Fibroblast of villous mesenchyme (primary cell): ENCODE measurements at places on chromosomes 16 and 17. TPM values are rescaled to one million over a fixed set of nuclear protein-coding genes. Genes with fewer than 3 reads are reported as not detected.

The NPIPB9 gene
- total RNA-seq, result 3.9 TPM in 2 replicates

The MT1E gene
- 21.6 and 108 TPM in 2 replicates for total RNA-seq

The NTN1 gene
- under 0.01 TPM in 2 replicates for total RNA-seq

The RDM1 gene
- 0.32 and 0.43 TPM in 2 replicates for total RNA-seq

The AOC2 gene
- 0.43 and 0.64 TPM in 2 replicates for total RNA-seq

The ECI1 gene
- 40.2 and 50.9 TPM in 2 replicates for total RNA-seq

The UNC45B gene
- total RNA-seq, result not detected in 2 replicates

The BRIP1 gene
- 16.1 and 22.9 TPM in 2 replicates for total RNA-seq

The XPO6 gene
- total RNA-seq, result 105 and 111 TPM in 2 replicates

The GAA gene
- 15.1 and 24.5 TPM in 2 replicates for total RNA-seq

The CAPNS2 gene
- 1.3 and 2.6 TPM in 2 replicates for total RNA-seq

The KRTAP3-1 gene
- not detected in 2 replicates for total RNA-seq

The OTOP3 gene
- not detected in 2 replicates for total RNA-seq

The ESRP2 gene
- total RNA-seq, result under 0.01 and 0.86 TPM in 2 replicates

The PPL gene
- total RNA-seq, result 0.32 and 0.86 TPM in 2 replicates

The SLFN5 gene
- 65.1 and 67.8 TPM in 2 replicates for total RNA-seq

The NPIPB6 gene
- total RNA-seq, result not detected in 2 replicates

The MAPT gene
- total RNA-seq, result under 0.01 TPM in 1 of 2 replicates, not detected in the other

The SLC16A6 gene
- 1.6 and 2.2 TPM in 2 replicates for total RNA-seq

The KIF2B gene
- not detected in 2 replicates for total RNA-seq

The SALL1 gene
- total RNA-seq, result 3.5 and 4.5 TPM in 2 replicates

The HOXB13 gene
- under 0.01 and 0.32 TPM in 2 replicates for total RNA-seq

The PPY gene
- total RNA-seq, result not detected in 2 replicates

The CCL22 gene
- not detected in 2 replicates for total RNA-seq

The SLC22A31 gene
- under 0.01 TPM in 1 of 2 replicates, not detected in the other for total RNA-seq

The RPL38 gene
- 649 and 860 TPM in 2 replicates for total RNA-seq

The CLEC10A gene
- total RNA-seq, result not detected in 2 replicates

The UMOD gene
- not detected in 2 replicates for total RNA-seq

The ATP2C2 gene
- total RNA-seq, result not detected in 2 replicates

The CACNG4 gene
- not detected in 2 replicates for total RNA-seq

The KRTAP9-4 gene
- total RNA-seq, result not detected in 2 replicates

The INCA1 gene
- total RNA-seq, result 0.97 and 1.3 TPM in 2 replicates

The OR4D1 gene
- under 0.01 TPM in 1 of 2 replicates, not detected in the other for total RNA-seq

The SMPD3 gene
- under 0.01 and 0.86 TPM in 2 replicates for total RNA-seq

The NPIPA5 gene
- 0.64 and 0.86 TPM in 2 replicates for total RNA-seq

The ERAL1 gene
- total RNA-seq, result 29.6 and 39.3 TPM in 2 replicates

The DPEP3 gene
- total RNA-seq, result not detected in 2 replicates

The RUNDC3A gene
- under 0.01 TPM in 1 of 2 replicates, not detected in the other for total RNA-seq

The MAP2K6 gene
- total RNA-seq, result 0.32 and 0.43 TPM in 2 replicates

The HS3ST3A1 gene
- total RNA-seq, result 13.8 and 15.5 TPM in 2 replicates

The TNRC6A gene
- 48.0 and 66.9 TPM in 2 replicates for total RNA-seq

The ABCA8 gene
- total RNA-seq, result 1.6 and 2.2 TPM in 2 replicates

The SEPTIN12 gene
- not detected in 2 replicates for total RNA-seq

The GRAP gene
- total RNA-seq, result under 0.01 TPM in 1 of 2 replicates, not detected in the other

The SMTNL2 gene
- not detected in 2 replicates for total RNA-seq

The SHISA9 gene
- total RNA-seq, result 0.32 TPM in 1 of 2 replicates, not detected in the other

The ASB16 gene
- total RNA-seq, result under 0.01 TPM in 1 of 2 replicates, not detected in the other

The STXBP4 gene
- 13.9 and 16.8 TPM in 2 replicates for total RNA-seq

The KRTAP4-3 gene
- total RNA-seq, result not detected in 2 replicates

The MPP3 gene
- total RNA-seq, result 8.7 and 9.1 TPM in 2 replicates
